ENCODE measurements at places on chromosomes 2 and 18.
A peak's percentile ranks its signal among the peaks of the same experiment; 100 is the strongest.

GRCh38 chr2:239874636-239875356 is 150.3 kb downstream of the NDUFA10 start:
- DNase-seq, result no peak

- DNase-seq, result no peak
These were observed 154.3 kb downstream of the GLI2 start for GRCh38 chr2:120889936-120890335.

- DNase-seq, result peak; percentile 43
These were observed 774 bp downstream of the MSH6 start for GRCh38 chr2:47783486-47784351.

DNA sequence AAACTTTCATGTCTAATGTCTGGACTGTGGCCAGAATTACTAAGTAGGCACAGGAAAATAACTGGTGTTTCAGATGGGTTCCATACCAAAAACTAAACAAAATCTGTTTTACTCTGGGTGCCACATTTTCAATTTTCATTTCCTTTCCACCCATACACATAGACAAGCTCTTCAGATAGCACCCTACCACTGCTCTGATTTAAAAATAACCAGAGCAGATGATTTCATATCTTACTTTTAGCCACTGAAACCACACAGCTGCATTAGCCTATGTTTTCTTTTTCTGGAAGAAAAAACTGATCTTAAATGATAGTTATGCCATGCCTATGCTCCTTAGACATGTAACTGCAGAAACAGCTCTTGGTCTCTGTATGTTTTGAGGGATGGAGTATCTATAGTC is 647.6 kb downstream of the CPS1 start:
- DNase-seq, result no peak

GRCh38 chr18:2302628-2303516 is 268.4 kb downstream of the METTL4 start:
- peak; percentile 57 for DNase-seq

- DNase-seq, result peak; percentile 1
These were observed 8.1 kb downstream of the PFN4 start for GRCh38 chr2:24115057-24115456.

DNA sequence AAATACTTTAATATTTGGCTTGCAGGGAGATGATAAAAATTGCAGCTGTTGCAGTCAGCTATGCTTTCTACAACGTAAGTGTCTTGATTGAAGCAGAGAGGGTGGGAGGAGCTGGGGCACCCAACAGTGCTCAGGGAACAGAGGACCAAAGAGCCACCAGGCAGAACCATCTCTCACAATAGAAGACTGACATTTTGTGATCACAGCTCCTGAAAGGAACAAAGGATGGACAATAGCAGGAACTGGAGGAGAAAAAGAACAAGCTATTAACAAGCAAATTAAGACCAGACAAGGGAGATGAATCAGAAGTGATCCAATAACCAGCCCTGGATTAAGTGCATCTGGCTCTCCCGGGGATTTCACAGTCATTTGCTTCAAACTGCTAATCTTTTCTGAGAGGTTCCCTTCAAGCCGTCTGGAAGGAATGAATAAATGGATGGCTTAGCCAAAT is 65.7 kb upstream of the SMAD2 start:
- no peak for DNase-seq

- DNase-seq, result no peak
These were observed 80.8 kb upstream of the LCLAT1 start for GRCh38 chr2:30366199-30366691.

- peak; percentile 69 for DNase-seq
These were observed 199.3 kb upstream of the EPAS1 start for GRCh38 chr2:46097714-46098480.

GRCh38 chr18:74512321-74513053 is 16.3 kb downstream of the CNDP2 start:
- no peak for DNase-seq

DNA sequence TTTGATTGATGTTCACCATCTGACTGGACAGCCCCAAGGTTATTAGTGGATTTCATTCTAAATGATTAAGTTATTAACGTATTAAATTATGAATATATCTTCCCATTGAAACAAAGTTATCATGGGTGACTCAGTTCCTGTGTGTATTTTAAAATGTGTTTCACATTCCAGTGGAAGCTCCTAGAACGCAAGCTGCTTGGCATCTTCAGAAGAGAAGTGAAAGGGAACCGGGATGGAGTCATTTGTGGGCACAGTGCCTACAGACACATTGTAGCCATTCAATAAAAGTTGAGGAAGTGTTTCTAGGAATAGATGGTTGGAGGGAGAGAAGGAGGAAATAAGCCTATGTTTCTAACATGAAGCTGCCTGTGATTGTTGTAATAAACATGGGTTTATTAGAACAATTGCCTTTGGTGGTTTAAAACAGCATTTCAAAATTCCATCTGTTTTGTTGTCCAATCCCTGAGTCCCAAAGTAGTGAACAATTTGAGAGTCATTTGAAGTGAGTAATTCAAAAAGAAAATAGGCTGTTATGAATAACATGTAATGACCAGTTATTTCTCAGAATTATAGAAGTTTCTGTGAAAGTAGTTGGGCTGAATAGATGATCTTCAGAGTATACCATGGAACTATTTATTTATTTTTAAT is 143.5 kb downstream of the PKP4 start:
- DNase-seq, result peak; percentile 35

GRCh38 chr2:157727693-157728092 is 99.0 kb upstream of the ACVR1C start:
- DNase-seq, result no peak

GRCh38 chr2:30706534-30707303 is 100.5 kb downstream of the CAPN13 start:
- peak; percentile 50 for DNase-seq

Data from LoVo (cell line).